ENCODE measurements at places on chromosomes 4 and X.

- no peak for DNase-seq
Observed at GRCh38 chr4:95394752-95395306, 153.9 kb downstream of the UNC5C start.

- no peak for DNase-seq
Observed at GRCh38 chr4:176320976-176321361, 1.2 kb downstream of the SPCS3 start.

- DNase-seq: no peak
Observed at GRCh38 chr4:140644470-140645185, 75.9 kb upstream of the UCP1 start.

DNA sequence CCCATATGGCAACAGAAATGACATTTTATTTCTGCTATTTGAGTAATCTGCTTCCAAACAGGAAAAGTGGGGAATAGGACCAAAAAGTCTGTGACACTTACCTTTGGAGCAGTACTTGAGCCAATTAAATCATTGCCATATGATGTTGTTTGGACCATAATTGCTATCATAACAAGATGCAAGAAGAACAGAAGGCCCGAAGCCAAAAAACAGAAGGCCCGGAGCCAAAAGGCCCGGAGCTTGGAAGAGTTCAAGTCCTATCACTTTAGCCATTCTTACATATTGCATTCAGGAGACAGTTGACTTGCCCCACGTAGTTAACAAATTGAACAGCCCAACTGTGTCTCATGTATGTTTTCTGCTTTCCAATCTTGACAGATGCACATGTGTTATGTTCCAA, 285.6 kb downstream of the ARHGAP24 start:
- DNase-seq: no peak

DNA sequence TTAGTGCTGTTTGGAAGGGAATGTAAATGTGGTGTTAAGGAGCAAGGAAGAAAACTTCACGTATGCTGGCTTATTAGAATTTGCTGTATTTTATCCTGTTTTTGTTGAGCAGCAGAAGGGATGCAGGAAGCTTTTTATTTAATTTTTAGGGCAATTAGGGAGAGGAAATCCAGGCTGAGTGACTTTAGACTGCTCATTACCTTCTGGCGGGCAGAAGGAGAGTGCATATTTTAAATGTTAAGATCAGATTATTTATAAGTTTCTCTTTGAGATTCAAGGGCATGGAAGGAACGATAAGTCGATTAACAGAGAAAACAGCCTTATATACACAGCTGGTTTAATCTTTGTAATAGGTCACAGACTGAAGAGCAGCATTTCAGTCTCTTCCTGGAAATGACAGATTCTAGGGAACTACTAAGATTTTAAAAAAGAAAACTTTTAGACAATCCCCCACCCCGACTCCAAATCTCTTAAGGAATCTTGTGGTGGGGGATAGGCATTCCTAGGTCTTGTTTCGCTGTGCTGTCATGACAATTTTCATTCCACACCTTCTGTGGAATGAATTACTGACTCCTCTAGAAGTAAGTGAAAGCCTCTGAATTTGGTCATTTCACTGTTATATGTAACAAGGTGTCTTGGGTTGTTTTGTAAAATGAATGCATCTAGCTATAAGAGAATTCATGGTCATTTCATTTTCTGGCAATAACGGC, 402.5 kb downstream of the RAPGEF2 start:
- no peak for DNase-seq

- DNase-seq: peak; percentile 73
Observed at GRCh38 chrX:19721726-19722370, 165.6 kb downstream of the SH3KBP1 start.

DNA sequence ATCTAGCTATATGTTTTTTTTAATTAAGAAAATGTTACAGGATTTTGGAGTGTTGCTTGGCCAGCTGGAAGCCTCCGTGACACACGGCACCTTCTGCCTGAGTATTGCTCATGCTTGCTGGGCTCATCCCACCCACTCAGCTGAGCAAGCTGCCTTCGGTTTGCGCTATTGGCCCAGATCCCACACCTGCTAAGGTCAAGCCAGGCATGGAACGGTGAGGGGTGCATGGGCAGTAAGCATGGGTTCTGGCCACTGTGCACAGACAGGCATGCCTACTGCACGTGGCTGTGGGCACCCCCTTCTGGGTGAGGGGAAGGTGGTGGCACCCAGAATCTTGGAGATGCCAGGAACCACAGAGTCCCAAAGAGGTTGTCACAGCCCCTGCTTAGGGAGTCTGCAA, 1178.4 kb upstream of the PCDH7 start:
- DNase-seq: no peak

GRCh38 chr4:16952462-16952871, 54.0 kb upstream of the LDB2 start:
- DNase-seq: no peak

DNA sequence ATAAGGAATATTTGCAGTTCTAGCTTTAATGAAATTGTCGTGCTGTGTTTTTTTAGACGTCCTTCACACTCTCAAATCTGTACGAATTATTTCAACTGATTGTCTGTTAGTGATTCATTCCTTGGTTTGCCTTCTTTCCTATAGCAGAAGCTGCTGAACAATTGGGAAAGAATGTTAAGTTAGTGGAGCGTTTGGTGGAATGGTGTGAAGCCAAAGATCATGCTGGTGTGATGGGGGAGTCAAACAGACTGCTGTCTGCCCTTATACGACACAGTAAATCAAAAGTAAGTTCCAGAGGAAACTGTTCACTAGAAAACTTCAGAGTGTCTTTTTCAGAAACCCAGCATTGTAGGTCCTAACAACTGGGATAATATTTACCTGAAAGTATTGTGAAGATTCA, 159.9 kb downstream of the RAP1GDS1 start:
- DNase-seq: no peak

- peak; percentile 36 for DNase-seq
Observed at GRCh38 chr4:105709081-105709450, 482 bp downstream of the GSTCD start.

DNA sequence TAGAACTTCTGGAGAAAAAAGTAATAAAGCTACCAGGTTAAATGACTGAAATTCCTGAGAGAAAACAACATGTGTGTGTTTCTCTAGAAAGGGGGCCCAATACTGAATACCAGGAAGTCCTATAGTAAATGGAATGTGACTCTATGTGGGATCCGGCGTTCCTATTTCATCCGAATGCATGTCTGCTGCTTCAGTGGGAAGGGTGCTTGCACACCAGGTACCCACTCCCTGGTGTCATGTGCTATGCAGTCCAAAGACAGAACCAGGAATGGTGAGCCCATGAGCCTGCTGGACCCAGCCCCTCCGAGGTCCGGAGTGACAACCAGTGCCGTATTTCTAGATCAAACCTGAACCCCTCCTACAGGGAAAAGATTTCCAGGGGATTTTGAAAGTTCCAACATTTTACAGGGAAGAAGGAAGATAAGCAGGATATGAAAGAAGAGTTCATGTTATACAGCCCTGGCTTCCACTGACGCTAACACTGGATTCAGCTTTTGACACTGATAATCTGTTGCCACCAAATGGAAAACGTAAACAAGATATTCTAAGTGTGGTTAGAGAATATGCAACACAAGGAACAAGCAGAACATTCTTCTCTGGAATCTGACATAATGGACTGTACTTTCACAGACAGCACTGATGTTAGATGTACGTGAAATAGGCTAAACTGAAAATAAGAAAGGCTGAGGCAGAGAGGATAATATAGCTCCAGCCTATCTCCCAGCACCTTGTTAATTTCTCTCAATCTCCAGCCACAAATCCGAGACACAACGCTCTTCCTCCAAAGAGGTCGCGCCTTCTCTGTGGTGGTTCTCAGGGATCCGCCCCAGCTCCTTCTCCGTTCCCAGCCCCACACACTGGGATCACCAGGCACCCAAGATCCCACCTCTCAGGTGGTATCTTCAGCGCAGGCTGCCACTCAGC, 725 bp upstream of the CXCL1 start:
- DNase-seq: no peak

DNA sequence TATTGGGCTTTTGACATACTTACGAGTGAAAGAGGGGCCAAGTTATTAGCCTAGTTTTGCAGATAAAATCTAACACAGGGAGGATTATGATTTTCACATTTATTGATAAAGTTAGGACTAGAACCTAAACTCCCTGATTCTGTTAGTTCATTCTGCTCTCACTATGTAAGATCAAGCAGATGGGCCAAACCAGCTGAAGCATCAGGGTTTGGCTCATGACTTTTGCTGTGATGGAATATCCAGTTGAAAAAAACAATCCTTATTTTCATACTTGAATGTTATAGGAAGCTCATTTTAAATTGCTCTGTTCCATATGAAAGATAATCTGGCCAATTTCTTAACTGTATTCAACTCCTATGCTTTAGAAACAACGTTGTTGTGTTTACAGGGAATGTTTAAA, 21.2 kb downstream of the SPRY1 start:
- DNase-seq: peak; percentile 28

GRCh38 chr4:122224348-122224747, 72.2 kb downstream of the BLTP1 start:
- no peak for DNase-seq

DNA sequence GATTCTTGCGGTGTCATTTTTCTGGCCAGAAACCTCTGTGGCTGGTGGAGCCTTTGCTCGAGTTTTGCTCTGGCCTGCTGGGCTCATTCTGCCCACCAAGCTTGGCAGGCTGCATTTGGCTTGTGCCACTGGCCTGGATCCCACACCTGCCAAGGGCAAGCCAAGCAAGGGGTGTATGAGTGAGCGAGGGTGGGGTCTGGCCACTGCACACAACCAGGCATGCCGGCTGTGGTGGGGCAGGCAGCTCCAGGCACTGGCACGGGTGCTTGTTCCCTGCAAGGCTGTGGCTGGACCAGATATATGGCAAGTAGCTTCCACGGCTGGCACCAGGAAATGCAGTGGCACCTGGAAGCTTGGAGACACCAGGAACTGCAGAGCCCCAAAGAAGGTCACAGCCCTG, 68.6 kb upstream of the PPP3CA start:
- DNase-seq: peak; percentile 74

- DNase-seq: no peak
Observed at GRCh38 chr4:110175634-110176033, 22.8 kb downstream of the ELOVL6 start.

DNA sequence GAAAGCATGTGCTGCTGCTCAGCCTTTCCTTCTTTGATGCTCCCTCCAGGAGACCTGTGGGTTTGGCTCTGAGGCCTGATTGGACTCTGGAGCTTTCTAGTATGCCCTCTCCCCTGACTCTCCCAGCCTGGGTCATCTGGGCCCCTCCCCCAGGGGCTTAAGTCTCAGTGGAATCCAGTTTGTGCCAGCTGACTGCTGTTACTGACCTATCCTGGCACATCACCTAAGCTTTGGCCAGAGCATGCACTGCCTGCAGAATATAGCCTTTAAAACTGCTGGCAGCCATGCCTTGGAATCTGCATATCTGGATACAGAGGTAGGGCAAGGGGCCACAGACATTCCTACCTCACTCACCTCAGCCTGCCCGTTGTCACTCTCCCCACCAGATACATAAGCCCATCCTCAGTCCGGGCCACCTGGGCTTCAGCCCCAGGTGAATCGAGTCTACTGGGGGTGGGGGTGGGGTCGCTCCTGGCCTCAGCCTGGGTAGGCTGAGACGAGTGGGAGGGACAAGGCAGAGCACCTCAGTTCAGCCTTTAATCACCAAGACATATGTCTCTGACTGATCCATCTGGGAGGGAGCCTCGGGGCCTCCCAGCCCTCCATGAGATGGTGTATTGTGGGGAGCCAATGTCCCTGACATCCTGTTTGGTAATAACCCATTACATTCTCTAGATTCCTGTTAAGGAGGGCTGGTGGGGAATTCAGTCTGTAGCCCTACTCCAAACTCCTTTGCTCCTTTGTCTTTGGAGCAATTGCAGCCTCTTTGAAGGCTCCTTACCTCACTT, 61.2 kb downstream of the STARD8 start:
- no peak for DNase-seq

GRCh38 chrX:119895843-119896326, at the start of gene AKAP14:
Gene AKAP14 (plus strand): TSS chrX:119895893. CDS start chrX:119903224, 7,331 bp downstream.
- DNase-seq: peak; percentile 15

- DNase-seq: no peak
Observed at GRCh38 chr4:121198251-121198650, 34.1 kb upstream of the TNIP3 start.

DNA sequence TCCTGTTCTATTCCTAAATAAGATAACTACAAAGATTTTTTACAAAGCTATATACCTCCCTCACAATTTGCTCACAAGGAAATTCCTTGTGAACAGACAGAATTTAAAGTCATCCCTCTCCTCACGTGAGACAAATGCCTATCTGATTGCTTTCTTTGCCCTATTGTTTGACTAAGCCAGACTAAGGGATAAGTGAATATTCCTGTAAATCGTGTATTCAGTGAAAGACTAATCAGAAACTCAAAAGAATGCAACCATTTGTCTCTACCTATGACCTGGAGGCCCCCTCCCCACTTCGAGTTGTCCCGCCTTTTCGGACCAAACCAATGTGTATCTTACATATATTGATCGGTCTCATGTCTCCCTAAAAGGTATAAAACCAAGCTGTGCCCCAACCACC, 15.3 kb upstream of the ZBTB33 start:
- no peak for DNase-seq

GRCh38 chr4:146790515-146790914, 151.8 kb downstream of the POU4F2 start:
- DNase-seq: no peak

- DNase-seq: peak; percentile 37
Observed at GRCh38 chrX:150958177-150958576, 25.0 kb upstream of the HMGB3 start.

DNA sequence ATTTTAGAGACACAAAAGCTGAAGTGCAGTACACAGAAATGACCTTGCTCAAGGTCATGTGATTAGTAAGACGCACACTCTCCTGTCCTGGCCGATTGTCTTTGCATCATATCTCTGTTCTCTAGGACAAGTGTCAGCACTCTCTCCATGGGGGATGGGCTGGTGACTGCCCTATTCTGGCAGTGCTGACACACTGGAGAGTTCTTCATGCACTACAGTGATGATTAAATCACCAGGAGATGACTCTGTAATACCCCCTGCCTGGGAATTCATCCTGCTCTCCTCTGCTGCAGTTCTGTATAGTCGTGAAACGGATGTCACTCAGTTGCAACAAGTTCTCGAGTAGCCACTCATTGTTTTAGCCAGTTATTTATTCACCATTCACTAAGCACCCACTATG, 5.3 kb upstream of the SHISA3 start:
- DNase-seq: no peak

- no peak for DNase-seq
Observed at GRCh38 chr4:149788300-149788699, 27.3 kb downstream of the IQCM start.

DNA sequence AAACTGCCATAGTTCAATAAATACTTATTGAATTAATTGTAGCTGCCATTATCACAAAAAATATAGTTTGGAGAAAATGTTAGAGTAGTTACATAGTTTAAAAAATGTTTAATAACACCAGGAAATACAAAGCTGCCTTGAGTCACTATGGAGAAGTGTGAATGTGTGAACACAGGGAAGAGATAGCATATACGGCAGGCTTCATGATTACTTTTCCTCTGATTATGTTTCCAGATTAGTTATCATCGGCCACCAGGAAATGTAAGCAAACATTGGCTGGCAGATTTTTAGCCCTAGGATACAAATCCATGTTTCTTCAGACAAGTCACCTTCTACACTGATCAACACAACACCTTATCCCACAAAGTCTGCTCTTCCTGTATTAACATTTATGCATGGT, 4.4 kb downstream of the PRDM5 start:
- no peak for DNase-seq

GRCh38 chr4:23728393-23728792, 161.5 kb downstream of the PPARGC1A start:
- DNase-seq: no peak

- DNase-seq: no peak
Observed at GRCh38 chr4:39023059-39023458, 9.2 kb downstream of the TMEM156 start.

All from cerebellar cortex (tissue), 1 donor.